ACHN (cell line): ENCODE measurements at places on chromosomes 2 and 18.

DNA sequence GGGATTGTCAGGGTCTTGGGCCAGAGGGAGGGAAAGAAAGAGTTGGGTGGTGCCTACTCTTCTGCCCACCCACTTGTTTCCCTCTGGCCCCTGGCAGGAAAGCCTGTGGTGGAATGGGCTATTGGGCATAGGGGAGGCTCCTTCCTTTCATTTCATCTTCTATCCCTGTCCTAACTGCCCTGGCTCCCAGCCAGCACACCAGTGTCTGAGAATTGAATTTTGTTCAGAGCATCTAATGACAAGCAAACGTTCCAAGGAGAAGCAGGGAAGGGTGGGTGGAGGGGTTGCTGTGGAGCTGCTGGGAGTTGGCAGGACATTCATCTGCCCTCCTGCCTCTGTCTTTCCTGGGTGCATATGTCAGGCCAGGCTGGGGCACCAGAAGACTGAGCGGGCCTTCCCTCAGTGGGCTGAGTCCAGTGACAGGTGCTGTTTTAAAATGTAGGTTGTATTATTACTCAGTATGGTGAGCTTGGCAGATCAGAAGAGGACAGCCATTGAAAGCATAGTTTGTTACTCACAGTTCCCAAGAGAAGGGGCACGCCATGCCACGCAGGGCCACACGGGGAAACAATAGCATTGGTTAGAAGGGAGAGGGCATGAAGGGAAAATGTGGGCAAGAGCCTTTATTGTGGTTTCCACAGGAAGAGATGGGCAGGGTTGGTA is 171.9 kb downstream of the ACOXL start:
- DNase-seq = no peak

DNA sequence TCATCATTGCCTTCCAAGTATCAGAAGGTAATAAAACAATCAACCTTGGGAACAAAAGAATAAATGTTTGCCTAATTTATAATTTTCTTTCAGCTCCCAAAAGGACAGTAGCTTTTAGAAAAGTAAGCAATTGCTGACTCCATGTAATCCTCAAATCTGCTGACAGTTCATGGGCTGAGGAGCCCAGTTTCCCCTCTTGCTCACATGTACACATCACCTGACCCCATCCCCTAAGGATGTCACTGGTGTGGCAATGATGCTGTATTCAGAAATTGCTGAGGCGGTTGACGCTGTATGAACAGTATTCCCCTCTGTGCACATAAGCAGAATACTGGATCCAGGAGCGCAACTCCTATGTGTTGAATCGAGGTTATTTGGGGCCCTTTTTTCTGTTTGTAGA is 56.1 kb upstream of the LYPD1 start:
- DNase-seq = no peak

- DNase-seq = no peak
Measured at GRCh38 chr2:43518181-43518580, 77.7 kb downstream of the THADA start.

DNA sequence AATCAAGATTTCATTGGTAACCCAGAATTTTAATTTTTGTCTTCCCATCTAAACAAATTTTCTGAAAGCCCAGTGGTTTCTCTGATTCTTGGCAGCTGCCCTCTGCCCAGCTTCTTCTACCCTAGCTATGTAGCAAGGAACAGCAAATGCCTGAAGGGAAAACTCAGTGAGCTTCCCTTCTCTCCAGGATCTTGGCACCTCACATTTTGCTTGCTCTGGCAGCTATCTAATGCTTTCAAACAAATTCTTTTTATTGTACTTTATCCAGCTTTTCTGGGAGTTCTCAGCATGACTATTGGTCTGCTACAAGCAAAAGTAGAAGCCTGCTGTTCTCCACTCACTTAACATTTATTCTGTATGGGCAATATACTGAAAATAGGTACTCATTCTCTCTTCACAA is 18.3 kb upstream of the GFPT1 start:
- no peak for DNase-seq

GRCh38 chr2:180507028-180507427 is 473.4 kb upstream of the UBE2E3 start:
- no peak for DNase-seq

DNA sequence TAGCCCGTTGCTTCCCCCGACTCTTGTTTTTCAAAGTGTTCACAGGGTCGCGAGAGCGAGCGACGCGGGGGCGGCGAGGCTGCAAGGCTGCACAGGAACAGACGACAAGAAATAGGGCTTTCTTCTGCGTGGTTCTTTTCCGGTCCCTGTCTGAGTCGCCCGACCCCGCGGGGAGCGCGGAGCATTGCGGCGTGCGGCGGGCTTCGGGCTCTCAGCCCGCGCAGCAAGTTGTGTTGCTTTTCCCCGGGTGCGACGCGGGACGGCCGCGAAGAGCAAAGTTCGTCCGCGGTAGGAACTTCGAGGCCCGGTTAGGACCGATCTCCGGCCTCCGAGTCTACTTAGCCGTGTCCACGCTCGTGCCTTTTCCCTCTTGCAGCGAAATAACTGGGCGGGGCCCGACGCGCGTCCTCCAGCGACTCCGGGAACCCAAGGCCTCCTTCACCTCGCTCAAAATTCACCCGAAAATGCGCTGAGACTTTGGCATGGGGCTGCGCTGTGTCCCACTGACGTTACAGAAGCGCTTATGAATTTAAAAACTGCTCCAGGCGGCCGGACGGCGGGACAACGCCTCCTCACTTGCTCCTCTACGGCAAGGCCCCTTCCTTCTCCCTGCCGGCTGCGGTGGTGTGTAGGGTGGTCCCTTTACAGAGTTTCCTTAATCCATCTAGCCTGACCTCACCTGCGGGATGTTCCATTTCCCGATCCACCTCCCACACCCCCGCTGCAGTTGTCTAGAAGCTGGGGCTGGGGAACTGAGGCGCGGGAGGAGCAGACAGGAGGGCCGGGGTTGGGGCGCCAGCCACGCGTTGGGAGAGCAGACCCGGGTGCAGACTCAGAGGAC is 1.5 kb upstream of the BCL2L11 start:
- DNase-seq = no peak
